ENCODE measurements at places on chromosomes 13 and 19.

GRCh38 chr19:34555447-34555846 lies 73.9 kb downstream of the WTIP start:
- DNase-seq: peak; percentile 21

- DNase-seq: peak; percentile 21
Measured at GRCh38 chr13:43776501-43777079, 10.2 kb downstream of the ENOX1 start.

DNA sequence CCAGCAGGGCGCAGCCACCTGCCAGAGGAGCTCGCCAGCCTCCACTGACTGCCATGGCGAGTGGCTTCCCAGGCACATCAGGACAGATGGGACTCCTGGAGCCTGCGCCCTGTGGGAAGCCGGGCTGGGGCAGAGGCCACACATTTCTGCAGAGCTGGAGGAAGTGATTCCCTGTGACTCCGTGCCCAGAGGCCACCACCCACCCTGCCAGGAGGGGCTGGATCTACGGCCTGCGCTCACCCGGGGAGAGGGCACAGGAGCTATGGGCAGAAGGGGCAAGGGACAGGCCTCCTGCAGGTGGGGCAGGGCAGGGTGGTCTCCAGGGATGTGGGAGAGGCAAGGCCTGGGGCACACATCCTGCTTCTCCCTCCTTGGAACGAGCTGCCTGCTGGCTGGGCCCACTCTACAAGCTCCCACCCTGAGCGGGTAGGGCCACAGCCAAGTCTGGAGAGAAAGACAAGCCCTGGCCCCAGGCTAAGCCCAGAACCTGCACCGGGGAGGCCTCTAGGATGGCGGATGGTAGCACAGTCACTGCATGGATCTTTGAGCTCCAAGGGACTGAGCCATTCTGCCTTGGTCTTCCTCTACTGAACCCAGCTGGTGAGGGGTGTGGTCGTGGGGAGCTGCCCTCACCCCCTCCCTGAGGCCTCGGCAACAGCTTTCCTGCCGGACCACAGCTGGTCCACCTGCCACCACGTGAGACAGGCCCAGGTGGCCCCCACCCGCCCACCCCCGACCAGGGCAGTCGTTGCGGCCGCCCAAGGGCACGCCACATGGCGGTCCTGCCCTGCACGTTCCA lies 40.6 kb downstream of the CEBPG start:
- DNase-seq: no peak

DNA sequence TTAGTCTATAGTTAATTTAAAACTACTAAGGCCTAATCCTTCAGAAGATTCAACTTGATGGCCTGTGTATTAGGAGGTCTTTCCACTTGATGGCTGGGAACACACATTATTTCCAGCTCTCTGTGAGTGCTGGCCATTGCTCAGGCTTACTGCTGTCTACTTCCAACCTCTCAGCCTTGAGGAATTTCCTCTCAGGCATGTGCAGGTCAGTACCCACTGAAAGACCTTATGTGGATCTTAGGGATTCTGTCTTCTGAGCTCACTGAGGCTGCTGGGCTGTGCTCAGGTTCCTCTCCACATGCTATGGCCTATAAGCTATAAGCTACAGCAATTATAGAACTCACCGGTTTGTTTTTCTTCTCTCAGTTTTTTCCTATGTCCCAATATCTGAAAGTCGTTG lies 11.6 kb upstream of the UFM1 start:
- DNase-seq: no peak

- no peak for DNase-seq
Measured at GRCh38 chr13:54373211-54373610, 1344.6 kb downstream of the OLFM4 start.

GRCh38 chr13:67107979-67108378 lies 122.2 kb downstream of the PCDH9 start:
- no peak for DNase-seq

DNA sequence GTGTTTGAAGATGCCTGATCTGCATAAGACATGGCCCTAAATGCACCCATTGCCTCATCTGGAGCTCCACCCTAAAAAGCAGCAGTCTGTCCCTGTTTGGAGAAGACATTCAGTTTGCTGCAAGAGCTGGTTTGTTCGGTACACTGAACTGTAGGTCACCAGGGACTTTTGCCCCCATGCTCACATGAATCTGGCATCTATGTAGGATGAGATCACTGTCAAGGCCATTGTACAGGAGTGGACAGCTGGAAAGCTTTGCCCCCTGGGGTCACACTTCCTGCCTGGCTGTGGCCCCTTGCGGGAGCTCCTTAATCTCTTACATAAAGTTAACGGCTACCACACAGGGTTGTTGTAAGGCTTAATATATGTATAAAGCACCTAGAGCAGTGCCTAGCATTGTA lies 73.0 kb downstream of the IPO5 start:
- peak; percentile 45 for DNase-seq

DNA sequence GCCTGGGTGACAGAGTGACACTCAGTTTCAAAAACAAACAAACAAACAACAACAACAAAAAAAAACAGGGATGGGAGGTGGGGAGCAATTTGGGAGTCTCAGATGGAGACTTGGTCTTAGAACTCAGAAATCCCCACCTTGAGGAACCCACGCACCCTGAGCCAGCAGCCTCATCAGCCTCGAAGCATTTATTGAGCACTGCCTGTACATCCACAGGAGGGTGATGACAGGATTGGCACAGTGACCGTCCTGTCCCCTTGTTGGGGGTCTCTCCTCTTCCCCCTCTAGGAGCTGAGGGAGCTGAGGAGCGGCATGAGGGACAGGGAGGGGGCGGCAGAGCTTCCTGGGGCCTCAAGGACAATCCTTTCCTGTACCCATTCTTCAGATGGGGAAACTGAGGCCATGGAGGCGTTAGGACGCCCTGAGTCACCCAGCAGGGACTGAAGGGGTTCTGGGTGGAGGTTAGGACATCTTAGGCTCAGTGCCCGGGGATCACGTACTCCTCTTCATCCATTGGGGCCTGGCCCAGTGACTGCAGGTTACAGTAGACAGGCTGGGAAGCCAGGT lies 5.6 kb downstream of the GDF15 start:
- no peak for DNase-seq

DNA sequence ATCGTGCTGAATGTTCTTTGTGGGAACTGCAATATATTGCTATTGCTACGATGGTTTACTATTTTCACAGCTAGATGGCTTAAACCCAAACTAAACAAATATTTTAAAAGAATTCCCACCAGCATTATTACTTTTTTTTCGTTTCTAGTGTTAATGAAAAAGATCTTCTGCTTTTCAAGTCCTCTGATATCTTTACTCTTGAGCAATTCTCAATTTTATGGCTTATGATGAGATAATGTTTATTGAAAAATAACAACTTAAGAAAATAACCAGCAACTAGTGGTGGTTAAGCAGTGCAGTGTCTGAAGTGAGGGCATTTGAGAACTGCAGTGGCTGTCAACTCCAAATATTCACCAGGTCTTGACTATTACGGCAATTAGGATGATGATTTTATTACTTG lies 360.4 kb downstream of the ENOX1 start:
- no peak for DNase-seq

GRCh38 chr19:23547816-23548430 lies 139.1 kb downstream of the ZNF675 start:
- no peak for DNase-seq

All from EH (cell line).